ENCODE measurements at places on chromosomes 6 and 20.

DNA sequence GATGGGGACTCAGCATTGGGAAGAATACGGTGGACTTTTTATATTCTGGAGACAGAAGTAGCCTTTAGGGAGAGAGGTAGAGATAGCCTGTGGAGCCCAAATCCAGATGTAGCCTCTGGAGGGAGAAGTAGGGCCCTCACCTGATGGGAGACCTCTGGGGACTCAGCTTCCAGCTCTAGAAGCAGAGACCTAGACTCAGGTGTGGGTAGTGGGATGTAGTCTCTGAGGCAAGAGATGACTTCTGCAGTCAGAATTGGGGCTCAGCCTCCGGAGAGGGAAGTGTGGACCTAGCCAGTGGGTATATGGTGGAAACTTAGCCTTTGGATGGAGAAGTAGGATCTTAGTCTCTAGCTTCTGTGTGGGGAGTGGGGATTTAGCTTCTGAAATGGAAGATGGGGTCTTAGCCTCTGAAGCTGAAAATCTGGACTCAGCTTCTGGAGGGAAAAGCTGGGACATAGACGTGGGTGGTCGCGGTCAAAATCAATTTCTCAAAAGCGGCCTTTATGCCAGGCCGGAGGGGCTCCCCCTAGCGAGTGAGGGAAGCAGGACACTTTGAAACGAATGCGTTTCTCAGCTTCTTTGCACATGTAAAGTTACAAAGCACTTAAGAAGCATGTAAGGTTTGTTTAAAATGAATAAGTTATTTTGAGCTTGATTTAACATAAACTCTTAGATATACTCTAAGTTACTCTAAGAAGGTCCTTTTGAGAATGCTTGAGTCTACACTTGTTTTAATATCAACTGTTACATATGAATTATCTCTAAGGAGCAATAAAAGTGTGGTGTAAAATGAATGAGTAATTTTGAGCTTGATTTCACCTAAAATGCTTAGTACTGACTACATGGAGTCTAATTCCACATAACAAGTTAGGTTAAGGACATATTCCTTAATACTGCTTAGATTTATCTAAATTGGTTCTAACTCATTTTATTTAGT is 12.9 kb upstream of the ZNF343 start:
- DNase-seq = no peak

DNA sequence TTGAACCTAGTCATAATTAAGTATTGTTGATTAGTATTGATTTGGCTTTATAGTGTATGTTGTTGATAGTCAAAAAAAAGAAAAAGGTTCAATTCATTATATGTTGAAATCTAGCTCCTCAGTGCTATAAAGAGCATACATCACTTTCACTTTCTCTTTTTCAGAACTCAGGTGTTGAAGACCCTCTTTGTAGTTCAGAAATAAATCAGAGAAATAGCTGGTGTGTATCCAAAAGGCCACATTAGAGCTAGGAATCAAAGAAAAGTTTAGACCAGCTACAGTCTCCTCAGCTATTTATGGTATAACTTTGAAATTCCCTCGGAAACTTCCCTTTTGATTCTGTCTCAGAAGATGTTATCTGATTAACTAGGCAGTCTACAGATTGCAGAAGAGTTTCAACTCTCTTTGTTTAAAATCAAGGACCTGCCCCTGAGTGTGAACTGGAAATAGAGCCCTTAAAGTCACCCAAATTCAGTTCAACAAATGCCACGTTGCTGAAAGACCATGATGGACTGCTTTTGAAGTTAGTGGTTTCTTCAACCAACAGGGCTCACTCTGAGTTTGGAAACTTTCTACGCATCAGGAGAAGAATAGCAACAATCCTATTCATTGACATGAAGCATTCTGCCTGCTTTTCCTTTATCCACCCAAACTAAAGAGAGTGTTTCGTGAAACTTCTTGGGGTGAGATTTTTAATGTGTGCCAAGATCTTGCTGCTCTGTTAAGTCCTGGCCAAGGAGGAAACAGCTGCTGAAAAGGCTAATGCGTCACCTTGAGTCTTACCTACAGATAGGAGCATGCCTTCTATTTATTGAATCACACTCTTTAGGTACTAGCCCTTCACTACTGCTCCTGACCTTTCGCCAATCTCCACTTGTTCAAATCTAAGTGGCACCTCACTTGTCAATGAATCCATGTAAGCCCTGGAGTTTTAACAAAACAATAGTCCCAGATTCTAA is 111.7 kb downstream of the TNFRSF21 start:
- no peak for DNase-seq

DNA sequence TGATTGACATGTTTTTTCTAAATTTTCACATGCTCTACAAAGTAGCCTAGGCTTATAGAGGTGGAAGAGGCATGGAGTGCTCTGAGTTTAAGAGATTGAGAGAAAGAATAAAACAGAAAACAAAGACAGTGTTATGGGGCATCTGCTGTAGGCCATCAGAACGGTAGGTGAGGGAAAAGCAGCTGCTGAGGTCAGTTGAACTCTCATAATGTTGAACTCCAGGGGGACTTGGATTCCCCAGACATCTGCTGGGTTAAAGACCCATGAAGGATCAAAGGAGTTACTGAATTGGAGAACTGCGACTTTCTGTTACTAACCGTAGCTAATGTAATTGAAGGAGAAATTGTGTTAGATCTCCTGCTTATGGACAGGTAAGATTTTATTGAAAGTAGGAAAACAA is 333.9 kb downstream of the TFAP2B start:
- no peak for DNase-seq

DNA sequence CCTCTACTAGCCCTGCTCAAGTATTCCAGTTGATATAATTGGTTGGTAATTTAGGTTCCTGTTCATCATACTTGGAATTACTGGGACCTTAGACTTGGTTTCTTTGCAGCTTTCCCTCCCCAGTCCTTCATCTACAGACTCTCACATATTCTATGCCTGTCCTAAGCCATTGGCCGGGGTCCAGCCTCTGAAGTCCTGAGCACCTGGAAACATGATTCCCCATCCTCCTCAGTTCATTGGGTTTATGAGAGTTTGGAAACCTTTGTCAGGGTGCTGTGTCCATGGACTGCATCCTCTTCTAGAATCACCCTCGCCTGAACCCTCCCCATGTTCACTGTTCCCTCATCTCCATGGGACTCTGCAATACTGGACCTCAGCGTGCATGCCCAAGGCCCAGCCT is 8.8 kb downstream of the GSTA2 start:
- DNase-seq = no peak

DNA sequence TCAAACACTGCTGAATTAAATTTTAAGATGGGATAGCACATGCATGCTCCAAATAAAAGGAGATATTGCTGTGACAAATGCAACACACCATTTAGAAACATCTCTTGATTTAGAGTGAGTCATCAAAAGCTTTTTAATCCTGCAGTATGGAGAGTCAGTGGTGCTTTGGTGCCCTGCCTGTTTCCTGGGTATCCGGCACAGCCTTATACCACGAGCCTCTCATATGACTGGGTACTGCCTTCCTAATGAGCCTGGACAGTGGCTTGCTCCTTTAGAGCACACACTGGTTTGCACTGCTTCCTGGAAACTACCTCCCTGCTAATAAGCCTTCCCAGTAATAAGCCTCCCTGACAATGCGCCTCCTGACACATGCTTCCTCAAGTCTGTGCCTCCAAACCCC is 65.3 kb upstream of the KCNK16 start:
- no peak for DNase-seq

DNA sequence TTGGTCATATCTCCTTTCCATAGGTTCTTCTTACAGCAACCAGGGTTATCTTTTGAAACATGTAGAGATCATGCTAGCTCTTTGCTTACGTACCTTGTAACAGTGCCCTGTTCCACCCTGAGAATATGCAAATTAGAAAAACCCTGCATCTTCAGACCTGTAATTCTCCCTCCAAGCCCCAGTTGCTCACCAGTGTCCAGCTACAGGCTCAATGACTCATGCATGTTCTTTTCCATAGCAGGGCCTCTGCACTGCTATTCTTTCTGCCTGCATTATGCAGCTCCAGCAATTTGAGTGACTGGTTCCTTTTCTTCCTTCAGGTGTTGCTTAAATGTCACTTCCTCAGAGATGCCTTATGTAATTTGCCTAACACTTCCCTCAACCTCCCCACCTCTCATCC is 636.2 kb downstream of the KHDRBS2 start:
- no peak for DNase-seq

DNA sequence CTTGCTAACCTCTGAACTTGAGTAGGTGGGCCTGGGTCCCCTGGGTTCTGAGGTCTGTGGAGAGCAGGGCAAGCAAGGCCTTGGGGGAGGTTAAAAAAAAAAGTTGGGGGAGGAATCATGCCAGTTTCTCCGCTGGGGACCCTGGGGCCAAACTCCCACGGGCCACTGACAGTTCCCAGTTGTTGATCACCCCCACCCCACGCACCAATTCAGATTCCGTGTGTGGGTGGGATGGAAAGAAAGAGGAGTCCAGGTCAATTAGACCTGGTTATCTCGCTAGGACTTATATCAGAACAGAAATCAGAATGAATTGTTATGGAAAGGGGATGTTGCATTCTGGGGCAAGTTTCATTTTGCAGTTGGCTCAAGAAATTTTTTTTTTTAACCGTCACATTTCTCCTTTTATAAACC is 46.7 kb upstream of the SUPT3H start:
- no peak for DNase-seq
